ENCODE measurements at places on chromosomes 4 and X.

DNA sequence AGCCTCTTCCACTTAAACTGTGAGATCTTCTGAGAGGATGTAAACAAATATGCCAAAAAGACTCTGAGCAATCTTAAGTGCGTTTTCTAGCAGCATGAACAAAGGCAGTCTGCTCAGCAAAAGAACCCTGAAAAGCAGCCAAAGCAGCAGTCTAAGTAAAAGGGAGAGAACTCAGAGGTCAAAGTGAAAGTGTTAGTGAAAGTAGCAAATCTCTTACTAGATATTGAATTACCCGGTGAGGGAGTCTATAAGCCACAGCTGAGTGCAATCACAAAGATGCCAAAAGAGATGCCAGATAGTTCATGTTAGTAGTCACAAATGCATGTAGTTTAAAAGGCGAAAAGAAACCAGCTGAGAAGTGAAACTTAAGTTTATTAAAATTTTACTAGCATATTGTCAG, 7.9 kb upstream of the GNRHR start:
- no peaks in the 10 kb centered on the region for H3K27me3 ChIP-seq
- no peak overlapping the region for H3K4me3 ChIP-seq
- H3K4me1 ChIP-seq, result no peaks in the 10 kb centered on the region
- no peak overlapping the region for H3K27ac ChIP-seq
- no peak for DNase-seq

GRCh38 chr4:186297013-186297645, 31.1 kb downstream of the F11 start:
- peak overlapping the region; percentile 10 for H3K4me3 ChIP-seq
- no peak overlapping the region for H3K27ac ChIP-seq
- no peaks in the 10 kb centered on the region for H3K27me3 ChIP-seq
- no peaks in the 10 kb centered on the region for H3K36me3 ChIP-seq

DNA sequence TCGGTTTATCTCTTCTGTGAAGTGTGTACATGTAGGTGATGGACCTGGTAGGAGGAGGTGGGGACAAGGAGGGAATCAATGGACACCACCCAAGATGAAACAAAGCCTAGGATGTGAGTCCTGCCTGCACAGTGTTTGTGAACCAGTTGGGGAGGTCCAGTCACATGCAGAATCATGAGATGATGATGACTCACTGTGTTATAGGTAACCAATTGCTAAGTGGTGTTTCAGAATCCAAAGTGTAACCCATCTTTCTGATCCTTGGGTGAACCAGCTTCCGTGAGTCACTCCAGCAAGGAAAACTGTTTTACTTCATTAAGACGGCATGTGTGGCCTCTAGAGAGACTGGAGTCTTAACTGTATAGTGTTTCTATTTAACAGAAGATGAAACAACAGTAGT, 57.9 kb upstream of the HPF1 start:
- DNase-seq, result no peak
- H3K27me3 ChIP-seq, result no peaks in the 10 kb centered on the region
- no peaks in the 10 kb centered on the region for H3K4me1 ChIP-seq
- H3K27ac ChIP-seq, result no peak overlapping the region
- H3K36me3 ChIP-seq, result no peaks in the 10 kb centered on the region
- no peak overlapping the region for H3K4me3 ChIP-seq

GRCh38 chr4:13263967-13264525, 220.1 kb downstream of the RAB28 start:
- H3K4me3 ChIP-seq, result no peak overlapping the region
- no peak overlapping the region for H3K27ac ChIP-seq
- no peak for DNase-seq
- no peaks in the 10 kb centered on the region for H3K36me3 ChIP-seq

- H3K27ac ChIP-seq, result no peak overlapping the region
- no peaks in the 10 kb centered on the region for H3K27me3 ChIP-seq
- no peak overlapping the region for H3K4me3 ChIP-seq
- DNase-seq, result no peak
- peaks cover 3% of the 10 kb centered on the region for H3K4me1 ChIP-seq
- no peaks in the 10 kb centered on the region for H3K36me3 ChIP-seq
Measured at GRCh38 chr4:114040319-114041116, 61.1 kb upstream of the ARSJ start.

GRCh38 chr4:122122083-122122482, 30.0 kb upstream of the BLTP1 start:
- H3K4me3 ChIP-seq, result no peak overlapping the region
- H3K27ac ChIP-seq, result no peak overlapping the region
- no peak for DNase-seq
- no peaks in the 10 kb centered on the region for H3K4me1 ChIP-seq
- no peaks in the 10 kb centered on the region for H3K27me3 ChIP-seq
- H3K36me3 ChIP-seq, result no peaks in the 10 kb centered on the region

GRCh38 chr4:58649226-58649625, 1539.0 kb upstream of the IGFBP7 start:
- no peak overlapping the region for H3K27ac ChIP-seq
- no peaks in the 10 kb centered on the region for H3K4me1 ChIP-seq
- no peaks in the 10 kb centered on the region for H3K27me3 ChIP-seq
- no peak for DNase-seq
- H3K36me3 ChIP-seq, result no peaks in the 10 kb centered on the region

- no peak for DNase-seq
- no peak overlapping the region for H3K27ac ChIP-seq
- H3K36me3 ChIP-seq, result no peaks in the 10 kb centered on the region
Measured at GRCh38 chr4:98720871-98721480, 62.6 kb upstream of the TSPAN5 start.

DNA sequence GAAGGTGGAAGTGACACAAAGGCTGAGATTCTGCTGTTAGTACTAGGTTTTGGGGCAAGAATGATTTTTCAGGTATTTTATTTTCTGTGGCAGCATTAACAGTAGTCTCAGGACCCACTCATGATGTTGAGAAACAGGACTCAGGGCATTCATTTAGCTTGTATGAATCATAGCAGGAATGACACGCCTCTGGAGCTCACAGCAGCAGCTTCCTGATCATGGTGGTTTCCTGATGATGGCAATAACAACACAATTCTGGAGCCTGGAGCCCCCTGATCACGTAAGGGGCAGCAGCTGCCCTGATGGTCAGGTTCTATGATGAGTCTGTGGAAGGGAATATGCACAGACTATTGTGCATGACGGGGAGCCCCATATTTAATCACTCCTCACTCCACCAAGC, 47.0 kb downstream of the TASL start:
- no peak for DNase-seq
- no peak overlapping the region for H3K27ac ChIP-seq
- H3K4me3 ChIP-seq, result no peak overlapping the region
- H3K27me3 ChIP-seq, result peaks cover 12% of the 10 kb centered on the region
- no peaks in the 10 kb centered on the region for H3K4me1 ChIP-seq
- H3K36me3 ChIP-seq, result no peaks in the 10 kb centered on the region

DNA sequence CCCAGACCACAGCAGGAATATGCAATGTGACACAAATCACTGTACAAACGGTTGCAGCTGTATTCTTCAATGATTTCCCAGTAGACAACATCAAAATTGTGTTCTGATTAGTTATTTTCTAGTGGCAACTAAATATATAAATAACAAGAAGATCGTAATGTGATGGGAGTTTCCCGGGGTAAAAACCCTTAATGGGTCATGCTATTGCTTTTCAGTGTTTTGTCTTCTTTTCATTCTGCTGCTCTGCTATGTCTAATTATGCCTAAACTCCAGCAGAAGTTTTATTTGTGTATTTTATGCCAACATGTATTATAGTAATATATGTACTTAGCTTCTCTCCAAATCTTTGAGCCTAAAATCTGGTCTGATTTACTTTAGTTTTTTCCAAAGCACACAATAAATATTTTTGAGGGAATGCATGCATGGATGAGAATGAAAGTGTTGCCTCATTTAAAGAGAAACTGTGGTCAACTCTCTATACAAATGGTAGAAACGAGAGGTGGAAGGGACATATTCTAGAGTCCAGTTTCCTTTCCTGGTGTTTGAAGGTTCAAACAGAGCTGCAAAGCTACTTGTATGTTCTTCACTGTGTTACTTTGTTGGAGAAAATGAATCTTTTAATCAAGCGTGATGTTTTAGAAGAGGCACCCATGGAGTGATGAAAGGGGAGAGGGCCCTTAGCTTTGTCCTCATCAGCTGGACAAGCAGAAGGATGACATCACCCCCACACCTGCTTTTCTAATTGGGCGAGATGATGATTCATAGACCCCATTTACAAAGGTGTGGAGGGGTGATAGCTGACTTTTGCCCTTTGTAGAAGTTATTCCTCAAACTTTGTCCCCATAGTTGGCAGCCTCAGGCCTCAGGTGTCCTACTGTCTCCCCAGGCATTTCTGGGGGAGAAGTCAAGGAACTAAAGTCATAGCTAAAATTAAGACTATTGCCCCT, 129.7 kb downstream of the FRAS1 start:
- no peaks in the 10 kb centered on the region for H3K4me1 ChIP-seq
- H3K36me3 ChIP-seq, result no peaks in the 10 kb centered on the region

DNA sequence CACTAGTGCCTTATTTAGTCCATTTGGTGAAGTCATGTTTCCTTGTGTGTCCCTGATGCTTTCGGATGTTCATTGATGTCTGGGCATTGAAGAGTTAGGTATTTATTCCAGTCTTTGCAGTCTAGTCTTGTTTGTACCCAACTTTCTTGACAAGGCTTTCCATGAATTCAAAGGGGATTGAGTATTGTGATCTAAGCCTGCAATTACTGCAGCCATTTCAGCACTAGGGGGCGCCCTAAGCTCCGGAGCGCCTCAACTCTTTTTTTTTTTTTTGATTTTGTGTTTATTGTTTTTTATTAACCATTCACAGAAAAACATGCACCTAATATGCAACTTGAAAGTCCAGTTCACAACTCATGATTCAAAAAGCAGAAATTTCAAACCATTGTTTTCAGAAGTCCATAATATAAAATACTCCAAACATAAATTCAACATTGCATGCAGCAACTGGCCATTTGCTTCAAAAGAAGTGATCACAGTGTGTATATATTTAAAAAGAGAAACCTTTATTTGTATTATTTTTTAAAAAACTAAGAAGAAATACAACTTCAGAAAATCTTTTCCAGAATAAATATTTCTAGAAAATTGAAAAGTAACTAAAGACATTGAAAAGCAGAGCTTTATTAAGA, 59.2 kb downstream of the PTPN13 start:
- DNase-seq, result no peak
- H3K4me1 ChIP-seq, result no peaks in the 10 kb centered on the region
- H3K36me3 ChIP-seq, result no peaks in the 10 kb centered on the region
- no peak overlapping the region for H3K27ac ChIP-seq
- H3K4me3 ChIP-seq, result no peak overlapping the region
- H3K27me3 ChIP-seq, result no peaks in the 10 kb centered on the region

DNA sequence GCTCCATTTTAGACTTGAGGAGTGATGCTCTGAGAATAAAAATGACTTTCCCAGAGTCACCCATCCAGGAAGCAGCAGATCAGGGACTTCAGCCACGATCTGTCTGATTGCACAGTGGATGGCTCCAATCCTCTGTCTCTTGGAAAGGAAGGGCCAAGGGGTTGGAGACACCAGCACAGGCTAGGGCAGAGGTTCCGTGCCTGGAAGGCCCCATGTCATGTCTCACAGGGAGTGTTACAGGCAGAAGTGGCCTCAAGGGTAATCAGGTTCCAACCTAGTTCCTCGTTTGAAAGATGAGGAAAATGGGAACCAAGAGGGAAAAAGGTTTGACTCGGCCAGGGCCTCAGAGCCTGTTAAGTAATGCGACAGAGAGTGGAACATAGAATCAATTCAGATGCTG, 160.0 kb downstream of the EFNB1 start:
- no peak overlapping the region for H3K4me3 ChIP-seq
- no peaks in the 10 kb centered on the region for H3K4me1 ChIP-seq
- no peak overlapping the region for H3K27ac ChIP-seq
- peaks cover 4% of the 10 kb centered on the region for H3K27me3 ChIP-seq
- H3K36me3 ChIP-seq, result no peaks in the 10 kb centered on the region
- DNase-seq, result no peak

- H3K4me3 ChIP-seq, result no peak overlapping the region
- DNase-seq, result no peak
- H3K36me3 ChIP-seq, result no peaks in the 10 kb centered on the region
- no peaks in the 10 kb centered on the region for H3K27me3 ChIP-seq
- no peaks in the 10 kb centered on the region for H3K4me1 ChIP-seq
Measured at GRCh38 chrX:99914635-99915034, 495.4 kb downstream of the PCDH19 start.

- no peak overlapping the region for H3K4me3 ChIP-seq
- no peaks in the 10 kb centered on the region for H3K36me3 ChIP-seq
- no peaks in the 10 kb centered on the region for H3K27me3 ChIP-seq
- no peak for DNase-seq
- H3K4me1 ChIP-seq, result no peaks in the 10 kb centered on the region
- H3K27ac ChIP-seq, result no peak overlapping the region
Measured at GRCh38 chr4:91345632-91346031, 958.1 kb upstream of the GRID2 start.

DNA sequence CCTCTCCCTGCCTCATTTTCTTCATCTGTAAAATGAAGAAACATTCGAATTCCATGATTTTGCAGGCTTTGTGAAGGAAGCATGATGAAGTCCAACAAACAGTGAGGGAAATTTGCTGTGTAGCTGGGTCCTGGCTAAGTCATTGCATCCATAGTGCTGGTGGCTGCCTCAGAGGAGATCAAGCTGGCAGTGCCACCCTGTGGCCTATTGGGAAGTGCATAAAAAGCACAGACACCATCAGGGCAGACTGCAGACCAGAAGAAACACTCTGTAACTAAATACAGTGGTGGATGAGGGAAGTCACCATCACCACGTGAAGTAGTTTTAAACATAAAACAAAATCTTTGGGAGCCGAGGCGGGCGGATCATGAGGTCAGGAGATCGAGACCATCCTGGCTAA, 40.7 kb upstream of the DDX3X start:
- no peaks in the 10 kb centered on the region for H3K27me3 ChIP-seq
- no peaks in the 10 kb centered on the region for H3K4me1 ChIP-seq
- H3K4me3 ChIP-seq, result no peak overlapping the region
- no peak overlapping the region for H3K27ac ChIP-seq
- no peak for DNase-seq

DNA sequence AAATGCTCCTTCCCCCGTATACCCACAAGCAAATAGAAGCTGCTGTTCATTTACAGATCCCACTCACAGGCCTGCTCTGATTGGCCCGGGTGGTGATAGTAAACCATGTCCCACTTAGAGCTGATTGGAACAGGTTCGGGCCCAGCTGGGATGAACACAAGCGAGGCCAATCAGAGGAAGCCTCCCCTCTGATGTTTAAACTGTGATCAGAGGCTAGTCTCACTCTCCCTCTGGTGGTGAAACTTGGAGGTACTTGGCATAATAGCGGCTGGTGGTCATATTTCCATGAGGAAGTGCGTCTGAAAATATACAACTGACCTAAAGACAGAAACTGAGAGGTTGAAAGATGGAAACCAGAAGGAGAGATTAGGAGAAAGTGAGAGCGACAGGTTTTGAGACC, 51.5 kb upstream of the TRPC3 start:
- H3K27ac ChIP-seq, result no peak overlapping the region
- no peaks in the 10 kb centered on the region for H3K36me3 ChIP-seq
- no peak for DNase-seq
- H3K4me3 ChIP-seq, result no peak overlapping the region
- no peaks in the 10 kb centered on the region for H3K4me1 ChIP-seq
- H3K27me3 ChIP-seq, result no peaks in the 10 kb centered on the region

All from pancreas (tissue), 10 donors.